Suppressor macrophage (primary cell): ENCODE measurements at places on chromosomes 4 and X.

DNA sequence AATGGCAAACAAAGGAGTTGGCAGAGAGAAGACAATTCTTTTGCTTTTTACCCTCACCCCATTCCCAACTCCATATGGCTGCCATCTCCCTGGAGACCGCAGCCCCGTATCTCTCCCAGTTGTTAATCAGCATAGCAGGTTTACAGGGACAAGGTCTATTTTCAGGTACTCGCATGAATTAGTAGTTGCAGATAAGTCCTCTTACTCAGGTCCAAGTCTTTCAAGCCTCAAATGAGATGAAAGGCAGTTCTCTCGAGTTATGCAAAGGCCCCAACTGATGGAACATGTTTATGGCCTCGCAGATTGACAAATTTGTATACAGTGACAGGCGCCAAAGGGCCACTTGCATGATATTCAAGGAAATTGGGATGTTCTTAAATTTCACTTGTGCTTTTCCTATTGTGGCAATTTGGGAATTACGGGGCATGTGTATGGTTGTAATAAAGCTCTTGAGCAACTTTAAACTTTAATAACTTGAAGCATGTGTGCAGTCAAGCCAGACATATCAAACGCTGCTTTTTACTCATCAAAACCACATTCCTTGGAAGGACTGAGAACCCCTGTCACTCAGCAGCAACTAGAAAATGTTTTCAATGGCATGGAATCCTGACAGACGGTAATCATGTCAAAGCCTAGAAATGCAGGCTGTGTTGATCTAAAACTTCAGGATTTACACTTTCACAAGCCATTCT is 45.1 kb downstream of the KDR start:
- no peak for DNase-seq

DNA sequence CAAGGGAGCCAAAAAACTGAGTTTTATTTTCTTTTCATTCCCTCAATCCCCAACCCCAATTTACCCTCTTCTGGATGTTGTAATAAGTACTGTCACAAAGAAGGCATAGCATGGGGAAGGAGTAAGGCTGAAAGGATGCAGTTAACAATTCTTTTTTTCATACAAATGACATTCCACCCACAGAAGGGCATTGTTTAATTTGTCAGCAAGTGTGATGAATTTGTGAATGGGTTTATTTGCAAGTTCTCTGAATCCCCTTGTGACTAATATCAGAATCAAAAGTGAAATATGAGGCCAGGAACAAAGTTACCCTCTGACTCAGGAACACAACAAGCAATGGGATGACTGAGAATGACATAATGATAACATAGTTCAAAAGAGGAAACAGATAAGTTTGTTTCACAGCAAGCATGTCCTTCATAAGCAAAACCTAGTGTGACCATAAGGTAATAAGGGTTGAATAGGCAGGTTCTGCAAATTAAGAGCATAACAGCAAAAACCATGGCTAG is 2.1 kb downstream of the GEMIN8 start:
- DNase-seq = peak; percentile 81

- DNase-seq = no peak
These were observed 2.8 kb downstream of the TRIM2 start for GRCh38 chr4:153207027-153207426.

GRCh38 chr4:179467878-179468277 is 2025.6 kb upstream of the AGA start:
- DNase-seq = no peak

DNA sequence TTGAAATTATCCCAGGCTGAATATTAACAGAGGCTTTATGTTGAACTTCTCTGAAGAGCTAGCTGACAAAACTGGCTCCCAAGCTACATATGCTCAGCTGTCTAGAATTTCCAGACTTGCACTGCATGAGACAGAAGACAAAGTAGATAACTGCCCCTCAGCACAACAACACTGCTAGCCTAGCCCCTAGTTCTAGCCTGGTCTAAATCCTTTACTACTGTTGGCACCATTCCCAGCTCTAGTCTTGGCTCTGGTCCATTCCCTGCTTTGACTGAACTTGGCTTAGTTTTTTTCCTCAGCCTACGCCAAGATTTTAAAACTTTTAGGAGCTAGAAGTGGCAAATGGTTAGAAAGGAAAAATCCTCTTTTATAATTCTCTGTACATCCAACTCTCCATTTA is 7.6 kb upstream of the OPHN1 start:
- no peak for DNase-seq

GRCh38 chr4:124389591-124389990 is 322.9 kb downstream of the ANKRD50 start:
- no peak for DNase-seq

DNA sequence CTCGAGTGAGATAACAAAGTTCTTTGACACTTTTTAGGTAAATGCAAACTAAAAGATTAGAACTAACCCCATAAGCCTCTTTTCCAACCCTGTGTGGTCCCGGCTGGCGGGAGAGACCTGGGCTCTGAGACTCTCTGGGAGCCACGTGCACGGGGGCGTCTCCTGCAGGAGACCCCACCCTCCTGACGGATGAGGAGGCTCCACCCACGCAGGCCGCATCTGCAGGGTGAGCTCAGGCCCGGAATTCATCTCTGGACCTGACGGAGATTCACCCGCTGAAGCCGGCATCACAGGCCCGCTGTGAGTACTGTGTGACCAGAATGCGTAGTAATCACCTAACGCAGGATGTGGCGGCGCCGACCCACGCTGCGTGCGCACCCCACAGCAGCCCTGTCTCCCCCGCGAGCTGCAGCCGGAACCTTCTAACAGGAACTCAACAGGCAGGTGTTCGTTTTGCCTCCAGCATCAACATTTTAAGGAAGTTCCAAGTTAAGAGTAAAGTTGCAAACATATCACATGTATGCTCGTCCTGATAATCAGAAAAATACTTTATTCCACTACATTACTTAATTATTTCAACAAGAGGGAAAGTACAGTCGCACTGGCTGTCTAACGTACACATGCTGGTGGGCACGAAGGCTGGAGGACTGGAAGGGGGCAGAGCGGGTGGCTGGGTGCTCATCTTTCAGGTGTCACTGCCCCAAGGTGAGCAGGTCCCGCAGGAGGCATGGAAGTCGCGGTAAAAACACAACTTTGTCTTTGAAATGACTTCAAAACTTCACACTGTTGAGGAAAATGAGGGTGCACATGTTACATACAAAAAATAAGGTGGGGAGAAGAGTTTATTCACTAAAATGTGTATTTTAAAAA is 44.5 kb downstream of the FGFRL1 start:
- DNase-seq = peak; percentile 34

DNA sequence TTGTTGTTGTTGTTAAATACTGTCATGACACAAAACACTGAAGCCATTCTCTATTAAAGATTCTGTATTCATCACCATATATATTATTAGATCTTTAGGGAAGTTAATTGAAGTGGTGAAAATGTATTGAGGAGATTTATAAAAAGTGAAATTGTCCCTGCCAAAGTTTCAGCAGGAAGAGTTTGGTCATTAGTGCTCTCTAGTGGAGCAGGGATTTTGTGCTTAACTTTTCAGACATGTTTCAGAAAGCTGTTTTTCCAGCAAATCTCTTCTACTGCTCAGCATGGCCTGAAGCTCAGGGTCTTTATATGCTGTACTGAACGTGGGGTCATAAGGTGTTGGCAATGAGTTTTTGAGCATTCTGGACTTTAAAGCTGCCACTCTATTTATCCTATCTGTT is 36.7 kb upstream of the CXXC4 start:
- DNase-seq = no peak

DNA sequence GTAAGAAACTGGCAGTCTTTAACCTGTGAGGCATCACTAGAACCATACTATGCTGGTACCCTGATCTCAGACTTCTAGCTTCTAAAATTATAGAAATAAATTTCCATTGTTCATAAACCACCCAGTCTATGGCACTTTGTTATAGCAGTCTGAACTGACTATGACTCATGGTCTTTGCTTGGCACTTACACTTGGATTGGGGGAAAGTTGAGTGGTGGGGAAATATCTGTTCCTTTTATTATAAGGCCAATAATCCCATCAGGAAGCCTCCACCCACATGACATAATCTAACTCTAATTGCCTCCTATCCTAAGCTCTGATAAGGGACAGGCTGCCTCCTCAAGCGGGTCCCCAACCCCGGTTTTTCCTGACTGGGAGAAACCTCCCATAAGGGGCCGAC is 61.4 kb upstream of the PACRGL start:
- peak; percentile 16 for DNase-seq

DNA sequence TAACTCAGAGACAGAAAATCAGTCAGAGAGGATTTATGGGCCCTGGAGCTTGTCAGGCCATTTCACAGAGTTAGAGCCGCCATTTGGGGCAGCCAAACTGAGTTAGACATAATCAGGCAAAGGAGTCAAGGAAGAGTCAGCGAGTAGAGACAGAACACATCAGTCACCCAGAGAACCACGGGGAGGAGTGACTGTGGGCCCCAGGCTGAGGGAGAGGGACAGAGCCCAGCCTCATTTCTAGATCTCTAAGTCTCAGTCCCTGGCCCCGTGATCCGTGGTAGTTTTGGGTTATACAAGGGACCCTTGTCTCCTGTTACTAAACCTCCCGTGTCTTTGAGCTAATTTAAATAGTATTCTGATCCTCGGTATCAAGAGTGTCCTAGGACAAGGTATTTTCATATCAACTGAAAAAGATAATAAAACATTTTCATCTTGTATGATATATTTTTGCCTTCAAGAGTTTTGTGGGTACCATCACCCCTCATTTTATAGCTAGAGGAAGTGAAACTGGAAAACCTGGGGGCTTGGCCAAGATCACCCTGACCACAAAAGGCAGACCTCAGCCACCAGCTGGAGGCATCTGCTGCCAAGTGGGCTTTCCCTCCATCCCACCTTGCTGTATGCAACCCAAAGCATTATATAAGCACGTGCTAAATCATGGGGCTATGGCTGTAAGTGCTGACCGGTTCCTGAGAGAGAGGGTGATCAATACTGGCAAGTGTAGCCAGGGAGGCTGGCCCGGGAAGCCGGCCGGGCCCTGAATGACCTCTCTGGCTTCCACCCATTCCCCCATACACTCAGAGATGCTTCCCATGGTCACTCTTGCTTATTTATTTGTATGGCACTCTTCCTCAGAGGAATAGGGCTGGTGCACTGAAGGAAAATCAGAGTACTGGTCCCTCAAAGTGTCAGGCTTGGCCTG is 204.1 kb downstream of the BCOR start:
- no peak for DNase-seq

DNA sequence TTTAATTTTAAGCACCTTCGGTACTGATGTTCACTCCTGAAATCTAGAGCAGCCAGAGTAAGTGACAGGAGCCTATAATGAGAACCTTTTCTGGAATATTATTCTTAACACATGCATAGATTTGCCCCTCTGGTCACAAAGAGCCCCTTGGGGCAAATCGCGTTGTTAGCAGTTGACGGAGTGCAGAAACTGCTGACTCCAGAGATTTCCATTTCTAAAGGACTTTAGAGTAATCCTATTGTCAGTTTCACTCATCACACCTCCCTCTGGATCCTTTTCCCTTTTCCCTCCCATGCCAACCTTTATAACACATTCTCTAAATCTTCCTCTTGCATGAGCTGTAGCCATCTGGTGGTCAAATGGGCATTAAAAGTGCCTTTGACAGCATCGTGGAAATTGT is 264.9 kb upstream of the PRPS2 start:
- DNase-seq = no peak

DNA sequence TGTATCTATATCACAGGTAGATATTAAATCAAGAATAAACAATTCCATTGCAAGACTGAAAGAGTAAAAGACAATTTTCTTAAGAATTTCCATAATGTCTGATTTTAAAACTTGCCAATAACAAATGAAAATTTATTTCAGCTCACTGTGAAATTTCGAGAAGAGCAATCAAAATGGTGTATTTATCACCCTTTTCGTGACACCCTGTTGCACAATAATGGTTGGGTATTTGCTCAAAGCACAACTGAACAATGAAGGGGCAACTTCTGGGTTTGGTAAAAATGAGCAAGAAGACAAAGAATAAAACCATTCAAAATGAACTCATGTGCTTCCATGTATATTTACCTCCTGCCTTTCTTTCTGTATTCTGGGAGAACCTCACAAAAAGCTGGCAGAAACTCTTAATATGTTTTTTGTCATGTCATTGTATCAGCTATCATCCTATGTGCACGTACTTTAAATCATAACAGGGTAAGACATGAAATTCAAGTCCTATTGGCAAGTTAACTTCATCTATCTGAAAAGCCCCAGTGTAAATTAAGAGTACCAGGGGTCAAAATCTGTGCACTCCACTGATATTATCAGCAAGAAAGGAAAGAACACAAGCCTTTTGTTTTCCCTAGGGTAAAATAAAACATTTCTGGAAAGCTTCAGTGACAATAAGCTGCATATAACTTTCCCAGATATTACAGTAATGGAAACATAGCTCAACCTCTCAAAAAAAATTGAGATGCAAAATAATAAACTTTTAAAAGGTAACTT is 126.9 kb upstream of the CBR4 start:
- no peak for DNase-seq

DNA sequence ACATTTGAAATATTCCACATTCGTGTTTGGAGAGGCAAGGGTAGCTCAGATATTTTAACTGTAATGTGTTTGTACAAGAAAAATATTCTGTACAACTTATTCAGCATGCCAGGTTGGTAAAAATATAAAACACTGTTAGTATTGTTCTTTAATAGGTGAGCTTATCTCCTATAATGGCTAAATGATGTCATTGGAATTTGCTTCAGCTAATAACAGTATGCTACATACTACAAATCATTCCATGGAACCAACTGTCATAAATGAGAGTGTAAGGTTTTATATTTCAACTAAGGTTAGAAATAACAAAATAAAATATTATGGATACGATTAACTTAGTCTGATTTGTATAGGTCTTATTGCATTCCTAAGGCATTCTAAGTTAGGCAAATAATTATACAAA is 206.6 kb downstream of the ADGRL3 start:
- no peak for DNase-seq

DNA sequence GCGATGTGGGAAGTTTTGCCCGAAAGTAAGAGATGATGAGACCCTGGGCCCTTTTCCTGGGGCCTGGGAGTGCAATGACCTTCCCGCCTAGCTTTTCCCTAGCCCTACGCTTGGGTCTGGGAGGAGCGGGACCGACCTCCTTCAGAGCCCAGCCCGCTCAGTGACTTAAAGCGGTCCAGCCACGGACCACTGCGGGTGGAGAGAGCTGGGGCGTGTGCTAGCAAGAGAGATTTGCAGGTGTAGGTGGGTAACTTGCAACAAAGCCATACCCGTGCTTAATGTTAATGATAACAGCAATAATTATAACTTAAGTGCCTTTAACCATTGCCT is 503 bp upstream of the PDE5A start:
- no peak for DNase-seq

DNA sequence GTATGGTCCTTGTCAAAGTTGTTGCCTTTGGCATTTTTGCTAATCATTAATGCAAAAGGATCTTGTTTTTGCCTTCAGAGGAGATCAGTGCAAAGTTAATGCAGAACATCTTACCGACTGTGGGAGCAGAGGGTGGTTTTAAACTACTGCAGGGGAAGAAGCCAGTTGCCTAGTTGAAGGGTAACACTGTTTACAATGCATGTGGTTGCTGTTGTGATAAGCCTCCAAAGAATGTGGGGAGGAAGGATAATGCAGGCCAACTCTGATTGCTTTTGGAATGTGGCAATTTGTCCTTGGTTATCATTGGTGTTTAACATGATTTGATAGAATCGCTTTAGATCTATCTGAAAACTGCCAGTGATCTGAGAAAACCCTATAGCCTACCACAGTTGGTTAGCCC is 204.3 kb upstream of the TLL1 start:
- no peak for DNase-seq

GRCh38 chrX:136259543-136259942 is 8.3 kb upstream of the MAP7D3 start:
- peak; percentile 16 for DNase-seq

- no peak for DNase-seq
These were observed 180.7 kb downstream of the ADGRL3 start for GRCh38 chr4:61380865-61381264.
